ENCODE measurements at places on chromosomes 1 and 21.
A peak's percentile ranks its signal among the peaks of the same experiment; 100 is the strongest.

DNA sequence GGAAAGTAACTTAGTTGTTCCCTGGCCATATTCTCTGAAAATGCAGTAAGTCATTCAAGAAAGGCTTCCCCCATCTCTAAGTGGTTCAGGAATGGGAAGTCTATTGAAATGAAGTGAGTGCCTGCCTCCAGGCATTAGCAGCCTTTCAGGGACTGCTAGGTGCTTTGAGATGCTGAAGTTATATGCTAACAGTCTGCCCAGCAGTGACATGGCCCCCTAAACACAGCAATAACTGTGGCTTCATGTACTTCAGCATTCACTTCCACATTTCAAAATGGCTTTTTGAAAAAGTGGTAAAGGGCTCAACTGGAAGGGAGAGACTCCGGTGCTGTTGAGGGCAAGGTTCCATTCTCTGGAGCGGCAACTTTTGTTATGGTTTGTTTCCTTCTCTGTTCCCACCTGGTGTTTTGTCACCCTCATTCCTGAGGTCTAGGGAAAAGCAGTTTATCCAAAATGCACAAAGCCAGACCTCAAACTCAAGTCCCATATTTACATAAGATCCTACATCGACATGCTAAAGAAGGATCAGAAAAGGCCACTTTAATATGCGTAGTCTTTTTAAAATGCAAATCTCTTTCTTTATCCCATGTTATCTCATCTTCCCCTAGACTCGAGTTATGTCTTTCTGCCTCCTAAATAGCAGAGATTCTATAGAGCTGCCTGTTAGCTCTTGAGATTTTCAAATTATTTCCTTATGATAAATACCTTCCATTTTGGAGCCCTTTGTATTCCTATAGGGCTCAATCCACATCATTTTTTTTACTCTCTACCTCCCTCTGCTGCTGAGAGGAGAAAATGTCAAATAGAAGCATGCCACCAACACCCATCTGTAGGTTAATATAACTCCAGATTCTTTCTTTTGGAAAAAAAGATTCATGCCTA is 34.2 kb upstream of the LRRC8C start:
- peak; percentile 56 for DNase-seq

GRCh38 chr1:172955161-172955815 is 95.5 kb downstream of the TNFSF18 start:
- DNase-seq, result no peak

- no peak for DNase-seq
These were observed 229.2 kb downstream of the RHOU start for GRCh38 chr1:228964178-228965089.

DNA sequence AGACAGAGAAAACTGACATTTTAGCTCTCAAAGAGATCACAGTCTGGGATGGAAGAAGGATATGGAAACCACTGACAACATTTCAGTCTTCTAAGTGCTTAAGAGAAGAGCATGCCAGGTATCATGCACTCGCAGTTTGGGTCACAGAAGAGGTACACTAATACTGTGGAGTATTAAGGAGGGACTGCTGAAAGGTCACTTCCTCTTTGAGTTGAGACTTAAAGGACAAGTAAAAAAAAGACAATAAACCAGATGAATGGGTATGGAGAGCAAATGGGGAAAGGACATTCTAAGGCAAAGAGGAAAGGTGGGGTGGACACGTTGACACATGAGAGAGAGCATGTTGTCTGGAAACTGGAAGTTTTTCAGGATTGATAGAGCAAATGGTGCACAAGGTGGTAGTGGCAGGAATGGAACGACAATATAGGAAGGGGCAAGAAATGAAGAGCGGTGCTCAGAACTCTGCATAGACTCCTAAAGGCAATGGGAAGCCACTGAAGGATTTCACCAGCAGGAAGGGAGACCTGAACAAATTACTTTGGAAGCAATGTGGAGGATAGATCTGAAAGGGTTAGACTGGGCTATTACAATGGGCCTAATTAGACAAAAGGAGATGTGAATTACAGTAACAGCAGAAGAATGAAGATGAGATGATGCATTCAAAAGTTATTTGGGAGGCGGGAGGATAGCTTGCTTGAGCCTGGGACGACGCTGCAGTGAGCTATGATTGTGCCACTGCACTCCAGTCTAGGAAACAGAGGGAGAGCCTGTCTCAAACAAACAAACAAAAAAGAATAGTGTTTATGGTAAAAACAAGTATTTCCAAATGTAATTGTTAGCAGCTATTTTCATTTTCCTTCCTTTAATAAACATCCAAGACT is 11.1 kb downstream of the DIPK1A start:
- no peak for DNase-seq

DNA sequence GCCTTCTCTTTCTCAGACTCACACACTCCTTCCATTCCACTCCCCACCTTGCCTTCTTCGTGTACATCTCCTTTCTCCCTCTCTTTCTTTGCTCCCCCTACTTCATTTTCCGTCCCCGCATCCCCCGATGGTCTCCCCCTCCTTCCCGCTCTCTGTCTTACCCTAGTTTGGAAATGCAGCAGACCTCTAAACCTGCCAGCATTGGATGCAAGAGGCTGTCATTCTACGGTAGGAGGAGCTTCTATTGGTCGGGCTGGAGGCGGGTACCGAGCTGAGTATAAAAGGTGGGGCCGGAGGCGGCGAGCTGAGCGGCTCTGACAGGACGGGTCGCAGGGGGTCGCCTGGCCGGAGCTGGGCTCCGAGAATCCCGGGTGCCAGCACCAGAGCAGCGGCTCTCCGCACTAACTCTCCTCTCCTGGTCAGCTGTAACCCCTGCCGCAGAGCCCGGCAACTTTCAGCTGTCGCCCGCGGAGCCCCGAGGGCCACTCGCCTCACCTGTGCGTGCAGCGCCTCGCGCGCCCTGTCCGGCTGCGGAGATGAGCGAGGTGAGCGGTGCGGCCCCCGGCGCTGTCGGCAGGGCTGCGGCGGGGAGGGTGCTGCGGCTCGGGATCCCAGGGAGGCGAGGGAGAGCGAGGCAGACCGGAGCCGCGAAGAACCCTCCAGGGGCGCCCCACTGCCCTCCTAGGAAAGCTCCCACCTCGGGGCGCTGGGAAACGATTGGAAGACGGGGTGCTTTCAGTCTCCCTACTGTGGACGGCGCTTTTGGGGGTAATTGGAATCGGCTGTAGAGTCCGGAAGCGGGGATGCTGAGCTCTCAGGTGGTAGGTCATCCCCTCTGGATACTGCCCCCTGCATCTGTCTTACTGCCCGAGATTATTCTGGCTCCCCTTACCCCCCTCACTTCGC is at the start of gene PCP4L1:
Gene PCP4L1 (plus strand): TSS at position 307 of the 906 bp plus-strand sequence. CDS start 230 bp downstream, at position 537.
- DNase-seq, result peak; percentile 32

- DNase-seq, result no peak
These were observed 124.5 kb downstream of the DNM3 start for GRCh38 chr1:171965777-171966176.

DNA sequence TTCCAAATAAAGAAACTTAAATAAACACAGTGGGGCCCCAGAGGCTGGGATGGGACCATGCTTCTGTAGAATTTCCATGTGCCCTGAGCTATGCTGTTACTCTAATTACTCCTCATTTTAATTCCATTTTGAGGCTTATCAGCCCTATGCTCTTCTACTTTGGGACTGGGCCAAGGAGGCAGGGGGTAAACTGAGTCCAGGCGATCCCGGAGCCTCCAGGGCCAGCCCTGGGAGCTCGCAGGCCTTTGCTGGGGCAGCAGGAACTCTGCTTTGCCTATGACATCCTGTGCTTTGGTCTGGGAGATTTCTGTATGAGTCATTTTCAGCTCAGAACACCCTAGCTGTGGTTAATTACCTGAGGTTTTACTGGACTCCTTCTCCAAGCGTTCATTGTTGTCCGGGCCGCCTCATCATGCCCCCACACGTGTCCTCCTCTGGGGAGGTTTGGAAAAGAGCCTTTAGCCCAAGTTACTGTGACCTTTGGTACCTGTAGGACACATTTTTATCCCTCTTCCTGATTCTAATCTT is 95.7 kb downstream of the RHOU start:
- peak; percentile 72 for DNase-seq
